ENCODE measurements at places on chromosomes 13 and 19.

- DNase-seq, result no peak
Observed at GRCh38 chr19:8469613-8470368, 25.0 kb downstream of the HNRNPM start.

- no peak for DNase-seq
Observed at GRCh38 chr19:1469255-1470054, 9.6 kb downstream of the C19orf25 start.

DNA sequence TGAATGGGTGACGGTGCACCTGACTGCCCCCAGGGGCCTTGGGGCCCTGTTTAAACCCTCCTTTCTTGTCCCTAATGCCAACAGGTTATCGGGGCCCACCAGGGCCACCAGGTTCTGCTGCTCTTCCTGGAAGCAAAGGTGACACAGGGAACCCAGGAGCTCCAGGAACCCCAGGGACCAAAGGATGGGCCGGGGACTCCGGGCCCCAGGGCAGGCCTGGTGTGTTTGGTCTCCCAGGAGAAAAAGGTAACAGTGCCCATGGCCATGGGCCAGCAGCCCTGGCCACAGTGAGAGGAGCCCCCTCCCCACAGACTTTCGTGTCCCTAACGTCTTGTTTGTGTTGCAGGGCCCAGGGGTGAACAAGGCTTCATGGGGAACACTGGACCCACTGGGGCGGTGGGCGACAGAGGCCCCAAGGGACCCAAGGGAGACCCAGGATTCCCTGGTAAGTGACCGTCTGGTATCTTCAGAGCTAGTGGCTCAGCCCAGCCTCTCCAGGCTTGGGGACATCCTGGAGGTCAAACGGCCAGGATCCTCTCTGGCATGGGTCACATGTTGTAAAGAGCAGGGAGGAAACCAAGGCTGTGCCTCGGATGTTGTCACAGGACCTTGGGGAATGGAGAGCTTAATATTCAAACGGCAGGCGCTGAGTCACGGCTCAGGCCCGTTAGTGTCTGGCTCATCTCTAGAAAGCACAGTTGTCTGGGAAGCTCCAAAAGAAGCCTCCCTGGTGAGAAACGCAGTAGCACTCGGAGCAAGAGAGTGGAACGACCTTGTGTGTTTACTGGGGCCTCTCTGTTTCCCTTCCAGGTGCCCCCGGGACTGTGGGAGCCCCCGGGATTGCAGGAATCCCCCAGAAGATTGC, 58.3 kb downstream of the RAB20 start:
- DNase-seq, result no peak

- DNase-seq, result no peak
Observed at GRCh38 chr19:23470873-23471545, 75.7 kb upstream of the ZNF91 start.

- DNase-seq, result no peak
Observed at GRCh38 chr13:36158611-36159010, 27.4 kb upstream of the DCLK1 start.

DNA sequence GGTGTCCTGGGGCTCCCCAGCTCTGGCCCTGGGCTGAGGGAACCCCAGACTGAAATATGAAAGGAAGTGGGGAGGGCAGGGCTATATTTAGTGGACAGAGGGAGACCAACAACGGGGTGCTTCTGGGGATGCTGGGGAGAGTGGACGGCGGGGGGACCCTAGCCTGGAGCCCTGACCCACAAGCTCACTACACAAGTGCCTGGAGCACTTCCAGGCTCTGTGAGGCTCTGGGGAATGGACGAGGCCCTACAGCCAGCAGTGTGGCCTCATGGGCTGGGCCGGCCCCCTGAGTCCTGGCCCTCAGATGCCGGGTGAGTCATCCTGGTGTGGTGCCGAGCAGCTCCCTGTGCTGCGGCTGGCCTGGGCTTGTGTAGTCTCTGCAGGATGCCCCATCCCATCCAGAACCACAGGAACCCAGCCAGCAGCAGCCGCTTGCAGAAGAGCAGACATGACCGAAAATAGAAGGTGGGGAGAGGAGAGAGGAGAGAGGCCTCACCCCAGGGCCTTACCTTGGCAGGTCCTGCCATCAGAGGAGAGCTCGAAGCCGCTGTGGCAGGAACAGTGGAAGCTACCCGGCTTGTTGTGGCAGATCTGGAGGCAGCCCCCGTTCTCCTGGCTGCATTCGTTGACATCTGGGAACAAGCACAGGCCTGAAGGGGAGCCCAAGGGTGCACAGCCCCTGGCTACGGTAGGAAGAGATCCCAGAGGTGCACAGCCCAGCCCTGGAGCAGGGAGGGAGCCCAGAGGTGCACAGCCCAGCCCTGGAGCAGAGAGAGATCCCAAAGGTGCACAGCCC, 26.1 kb downstream of the GAS6 start:
- DNase-seq, result no peak

GRCh38 chr13:98972627-98973026, 5.2 kb downstream of the DOCK9 start:
- DNase-seq, result no peak

DNA sequence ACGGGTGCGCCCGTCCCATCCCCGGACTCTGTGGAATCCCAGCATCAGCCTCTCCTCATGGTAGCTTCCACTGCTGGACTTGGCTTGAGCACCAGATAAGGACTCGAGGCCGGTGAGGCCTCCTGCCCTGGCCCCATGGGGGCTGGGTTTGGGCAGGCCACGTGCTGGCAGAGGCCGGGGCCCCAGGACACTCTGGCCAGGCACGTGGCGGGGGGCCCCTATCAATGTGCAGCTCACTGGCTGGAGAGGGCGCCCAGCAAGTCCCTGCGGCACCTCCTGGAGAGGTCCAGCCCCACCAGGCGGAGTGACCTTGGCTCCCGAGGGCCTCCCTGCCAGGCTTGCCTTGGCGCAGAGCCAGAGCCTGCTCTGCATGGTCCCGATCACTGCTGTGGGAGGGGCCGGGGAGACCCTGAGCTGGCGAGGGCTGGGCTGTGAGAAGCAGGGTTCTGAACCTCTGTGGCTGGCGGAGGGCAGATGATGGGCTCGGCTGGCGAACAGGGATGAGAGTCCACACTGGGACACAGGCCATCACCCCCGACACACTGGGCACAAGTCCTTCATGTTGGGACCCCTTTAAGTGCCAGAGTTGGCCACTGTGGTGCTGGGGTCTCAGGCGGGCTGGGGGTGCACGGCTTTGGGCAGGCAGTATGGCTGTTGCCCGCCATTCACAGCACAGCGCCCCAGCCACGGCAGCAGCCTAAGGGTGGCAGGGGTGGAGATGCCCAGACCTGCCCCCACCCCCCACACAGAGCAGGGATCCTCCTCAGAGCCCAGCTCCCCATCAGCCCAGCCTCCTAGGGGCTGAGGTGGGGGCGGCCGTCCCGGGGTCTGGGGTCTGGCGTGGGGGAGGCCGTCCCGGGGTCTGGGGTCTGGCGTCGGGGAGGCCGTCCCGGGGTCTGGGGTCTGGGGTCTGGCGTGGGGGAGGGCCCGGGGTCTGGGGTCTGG, 19.1 kb downstream of the CEBPG start:
- no peak for DNase-seq

- DNase-seq, result no peak
Observed at GRCh38 chr19:13098277-13099072, 4.2 kb downstream of the LYL1 start.

DNA sequence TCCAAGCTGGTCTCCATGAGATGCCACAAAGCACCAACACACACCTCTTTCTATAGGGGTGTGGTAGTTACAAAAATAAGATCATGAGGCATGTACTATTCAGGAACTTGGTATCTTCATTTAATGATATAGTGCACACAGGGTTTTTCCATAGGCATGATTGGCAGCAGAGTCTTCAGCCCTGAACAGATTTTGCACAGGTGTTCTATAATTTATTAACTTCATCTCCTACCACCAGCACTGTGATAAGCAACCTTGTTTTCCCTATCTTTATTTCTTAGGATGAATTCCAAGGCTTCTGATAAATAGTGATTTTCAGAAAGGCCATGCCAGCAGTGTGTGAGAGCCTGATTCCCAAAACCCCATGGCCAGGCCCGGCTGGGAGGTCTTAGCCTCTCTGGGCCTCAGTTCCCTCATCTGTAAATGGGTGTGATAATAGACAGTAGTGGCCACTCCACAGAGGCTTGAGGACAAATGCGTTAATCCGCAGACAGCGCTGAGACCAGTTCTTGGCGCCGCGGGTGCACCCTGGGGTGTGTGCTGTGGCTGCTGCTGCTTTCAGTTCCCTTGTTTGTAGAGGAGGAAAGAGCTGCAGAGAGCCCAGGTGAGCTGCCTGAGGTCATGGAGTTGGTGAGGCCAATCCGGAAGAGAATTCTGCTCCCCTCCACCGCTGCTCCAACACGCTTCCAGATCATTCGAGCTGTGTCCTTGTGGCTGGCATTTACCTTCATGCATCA, 33.1 kb downstream of the DHRS12 start:
- no peak for DNase-seq

DNA sequence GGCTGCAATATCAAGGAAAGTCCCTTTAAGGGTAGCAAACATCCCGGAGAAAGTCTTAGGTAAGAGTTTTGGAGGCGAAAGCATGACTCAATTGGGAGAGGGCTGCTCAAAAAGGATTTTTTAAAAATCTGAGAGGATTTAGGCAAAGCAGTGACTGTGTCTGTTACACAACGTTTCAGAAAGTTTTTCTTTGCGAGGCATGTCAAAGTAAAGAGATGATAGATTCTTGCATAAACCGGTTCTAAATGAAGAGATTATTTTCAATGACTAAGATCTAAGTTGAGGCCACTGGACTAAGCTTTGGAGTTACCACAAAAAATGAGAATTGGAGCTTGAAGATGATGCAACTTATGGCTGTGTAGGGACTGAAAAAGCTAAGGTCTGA, 43.7 kb upstream of the ENOX1 start:
- DNase-seq, result no peak

- DNase-seq, result no peak
Observed at GRCh38 chr13:22625691-22626090, 555.1 kb upstream of the SGCG start.

GRCh38 chr19:13906521-13906904, 512 bp downstream of the CC2D1A start:
- DNase-seq, result peak; percentile 53

- no peak for DNase-seq
Observed at GRCh38 chr13:111937777-111938311, 129.1 kb upstream of the SOX1 start.

DNA sequence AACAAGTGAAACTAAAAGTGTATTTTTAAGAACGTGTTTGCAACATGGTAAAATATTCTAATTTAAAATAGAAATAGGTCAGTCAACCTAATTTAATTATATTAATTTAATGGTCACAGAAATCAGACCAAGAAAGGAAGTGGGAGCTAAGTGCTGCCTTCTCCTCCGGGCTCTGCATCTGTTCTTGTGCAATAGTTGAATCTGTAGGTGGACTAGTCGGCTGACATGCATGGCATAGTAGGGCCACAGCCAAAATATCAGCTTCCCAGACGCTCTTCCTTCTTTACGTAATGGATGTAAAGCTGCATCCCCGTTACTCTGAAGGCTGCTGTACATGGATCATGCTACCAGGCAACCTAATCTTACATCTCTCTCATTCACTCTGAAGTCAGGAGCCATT, 47.3 kb downstream of the COL4A1 start:
- no peak for DNase-seq

DNA sequence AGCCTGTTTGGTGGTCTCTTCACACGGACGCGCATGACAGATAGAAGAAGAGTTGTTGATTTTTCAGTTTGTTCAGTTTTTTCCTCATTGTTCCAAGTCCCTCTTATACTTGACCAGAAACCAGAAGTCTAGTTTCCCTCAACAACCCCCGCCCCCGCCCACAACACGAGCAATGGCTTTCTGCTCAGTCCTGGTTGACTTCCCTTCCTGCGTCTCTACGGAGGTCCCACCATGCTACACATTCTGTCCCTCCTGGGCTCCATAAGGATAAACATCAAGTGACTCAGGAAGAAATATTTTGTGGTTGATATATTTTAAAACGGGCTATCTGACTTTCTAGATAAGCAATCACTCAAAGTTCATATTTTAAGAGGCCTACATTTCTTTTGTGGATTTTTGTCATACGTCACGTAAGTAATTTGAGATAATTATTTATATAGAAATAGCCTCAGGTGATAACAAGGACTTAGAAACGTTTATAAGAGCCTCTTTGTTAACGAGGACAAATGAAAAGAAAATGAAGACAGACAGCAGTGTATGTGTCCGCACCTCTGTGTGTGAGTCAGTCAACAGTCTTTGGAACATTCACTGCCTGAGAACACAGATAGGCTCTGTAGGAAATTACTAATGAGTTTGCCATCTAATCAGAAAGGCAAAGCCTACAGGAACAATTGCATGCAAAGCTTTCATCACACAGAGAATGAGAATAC, 214.4 kb downstream of the RAP2A start:
- DNase-seq, result no peak

- DNase-seq, result no peak
Observed at GRCh38 chr13:27005976-27006518, 165.6 kb downstream of the USP12 start.

DNA sequence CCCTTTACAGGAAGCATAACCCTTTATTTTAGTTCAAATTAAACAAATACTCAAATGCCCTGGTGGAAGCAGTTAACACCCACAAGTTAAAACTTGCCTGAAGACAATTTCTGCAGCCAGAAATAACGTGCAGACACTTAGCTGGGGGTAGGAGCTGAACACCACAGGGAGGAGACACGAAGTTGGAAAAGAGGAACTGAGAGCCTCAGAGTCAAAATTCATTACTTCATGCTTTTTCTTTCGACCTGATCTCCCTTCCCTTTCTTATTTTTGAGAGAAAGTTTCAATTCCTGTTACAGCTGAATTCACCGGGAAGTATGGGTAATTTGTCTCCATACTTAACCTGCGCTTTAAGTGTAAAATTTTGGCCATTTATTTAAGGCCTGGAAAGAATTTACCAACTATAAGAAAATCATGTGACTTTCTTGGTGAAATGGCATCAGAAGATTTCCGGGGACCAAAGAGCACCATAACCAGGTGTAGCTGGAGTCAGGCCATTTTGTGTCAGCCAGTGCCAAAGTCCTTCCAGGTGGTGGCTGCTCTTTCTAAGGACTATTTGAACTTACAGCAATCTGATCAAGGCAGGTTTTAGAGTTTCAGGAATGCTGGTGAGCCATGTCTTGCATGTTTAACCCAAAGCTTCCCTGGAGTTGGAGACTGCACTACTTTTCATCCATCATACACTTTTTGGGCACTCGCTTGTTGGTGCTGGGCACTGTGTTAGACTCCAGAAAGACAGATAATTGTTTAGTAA, 46.5 kb upstream of the RCBTB2 start:
- DNase-seq, result peak; percentile 46
